ENCODE measurements at places on chromosomes 16 and 17.
A peak's percentile ranks its signal among the peaks of the same experiment; 100 is the strongest.

DNA sequence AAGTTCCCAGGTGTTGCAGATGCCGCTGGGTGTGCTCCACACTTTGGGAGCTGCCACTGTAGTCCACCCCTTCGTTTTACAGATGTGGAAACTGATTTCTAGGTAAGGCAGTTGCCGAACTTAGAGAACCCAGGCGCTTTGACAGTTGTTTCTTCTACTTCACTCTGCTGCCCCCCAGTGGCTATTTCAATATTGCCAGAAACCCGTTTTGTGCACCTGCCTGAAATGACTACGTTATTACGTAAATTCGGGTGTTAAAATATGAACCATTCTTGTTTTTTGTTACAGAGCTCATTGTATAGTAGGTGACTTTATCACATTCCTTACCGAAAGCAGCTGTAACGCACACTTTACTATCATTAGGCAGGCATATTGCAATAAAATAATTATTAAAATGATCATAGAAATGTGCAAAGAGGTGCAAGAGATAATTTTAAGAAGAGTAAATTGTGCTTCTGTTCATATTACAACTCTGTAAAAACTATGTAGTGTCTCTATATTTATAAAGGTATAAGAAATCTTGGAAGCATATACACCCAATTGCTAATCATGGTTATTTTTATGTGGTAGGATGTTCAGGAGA is 44.9 kb downstream of the OTOA start:
- DNase-seq, result peak; percentile 46

DNA sequence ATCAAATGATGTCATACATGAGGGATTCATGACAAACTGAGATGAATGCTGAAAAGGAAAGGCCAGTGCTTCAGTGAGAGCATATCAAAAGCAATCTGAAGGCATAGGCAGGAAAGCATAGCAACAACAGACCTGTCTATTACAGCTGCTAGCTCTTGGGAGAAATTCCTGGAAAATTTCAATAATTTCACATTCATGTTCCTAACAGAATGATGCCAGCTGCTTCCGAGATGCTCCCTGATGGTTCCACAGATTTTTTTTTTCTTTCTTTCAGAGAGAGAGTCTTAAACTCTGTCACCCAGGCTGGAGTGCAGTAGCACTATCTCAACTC is 50.3 kb upstream of the CLEC3A start:
- DNase-seq, result no peak

DNA sequence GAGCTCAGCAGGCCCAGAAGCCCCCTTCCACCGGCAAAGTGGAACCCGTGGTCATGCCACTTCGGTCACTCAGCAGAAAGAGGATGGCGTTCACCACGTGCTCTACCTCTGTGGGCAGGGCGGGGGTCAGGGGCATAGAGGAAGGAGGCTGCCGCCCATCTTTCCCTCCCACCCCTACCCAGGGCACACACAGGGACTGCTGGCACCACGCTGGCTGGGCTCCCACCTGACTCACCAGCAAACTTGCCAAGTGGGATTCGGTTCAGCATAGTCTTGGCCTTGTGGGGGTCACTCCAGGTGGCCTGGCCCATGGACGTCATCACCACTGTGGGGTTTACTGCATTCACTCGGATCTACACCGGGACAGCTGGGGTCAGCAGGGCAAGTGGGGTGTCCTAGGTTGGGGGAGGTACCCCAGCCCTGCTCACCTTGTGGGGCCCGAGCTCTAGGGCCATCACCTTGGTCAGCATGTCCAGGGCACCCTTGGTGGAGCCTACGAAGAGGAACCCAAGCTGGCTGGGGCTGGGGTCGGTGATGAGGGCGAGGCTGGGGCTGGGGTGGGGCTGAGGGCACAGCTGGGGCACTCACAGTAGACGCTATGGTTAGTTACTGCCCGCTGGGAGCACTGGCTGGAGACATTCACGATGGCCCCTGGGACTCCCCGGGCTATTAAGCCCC is 1.4 kb downstream of the DCXR start:
- no peak for DNase-seq

DNA sequence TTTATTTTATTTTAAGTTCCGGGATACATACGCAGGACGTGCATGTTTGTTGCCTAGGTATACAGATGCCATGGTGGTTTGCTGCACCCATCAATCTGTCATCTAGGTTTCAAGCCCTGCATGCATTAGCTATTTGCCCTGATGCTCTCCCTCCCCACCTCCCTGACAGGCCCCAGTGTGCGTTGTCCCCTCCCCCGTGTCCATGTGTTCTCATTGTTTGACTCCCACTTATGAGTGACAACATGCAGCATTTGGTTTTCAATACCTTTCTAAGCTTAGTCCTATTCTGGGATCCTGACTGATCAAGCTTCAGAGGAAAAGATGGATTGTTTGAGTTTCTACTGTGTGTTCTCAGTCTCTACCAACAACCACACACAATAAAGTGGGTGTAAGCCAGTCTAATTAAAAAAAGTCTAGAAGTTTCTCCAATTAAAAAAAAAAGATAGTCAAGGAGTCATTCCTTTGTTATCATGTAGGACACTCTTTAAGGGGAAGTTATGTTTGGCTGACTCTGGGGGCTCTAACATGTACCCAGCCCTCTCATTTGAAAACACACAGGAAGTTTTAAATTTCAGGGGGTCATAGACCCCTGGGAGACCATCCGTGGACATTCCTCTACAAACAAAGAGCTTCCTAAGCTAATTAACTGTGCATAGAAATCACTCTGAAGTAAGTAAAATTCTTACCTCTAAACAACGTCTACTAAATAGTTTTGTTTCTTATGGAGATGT is 66.3 kb upstream of the ADAMTS18 start:
- DNase-seq, result no peak

DNA sequence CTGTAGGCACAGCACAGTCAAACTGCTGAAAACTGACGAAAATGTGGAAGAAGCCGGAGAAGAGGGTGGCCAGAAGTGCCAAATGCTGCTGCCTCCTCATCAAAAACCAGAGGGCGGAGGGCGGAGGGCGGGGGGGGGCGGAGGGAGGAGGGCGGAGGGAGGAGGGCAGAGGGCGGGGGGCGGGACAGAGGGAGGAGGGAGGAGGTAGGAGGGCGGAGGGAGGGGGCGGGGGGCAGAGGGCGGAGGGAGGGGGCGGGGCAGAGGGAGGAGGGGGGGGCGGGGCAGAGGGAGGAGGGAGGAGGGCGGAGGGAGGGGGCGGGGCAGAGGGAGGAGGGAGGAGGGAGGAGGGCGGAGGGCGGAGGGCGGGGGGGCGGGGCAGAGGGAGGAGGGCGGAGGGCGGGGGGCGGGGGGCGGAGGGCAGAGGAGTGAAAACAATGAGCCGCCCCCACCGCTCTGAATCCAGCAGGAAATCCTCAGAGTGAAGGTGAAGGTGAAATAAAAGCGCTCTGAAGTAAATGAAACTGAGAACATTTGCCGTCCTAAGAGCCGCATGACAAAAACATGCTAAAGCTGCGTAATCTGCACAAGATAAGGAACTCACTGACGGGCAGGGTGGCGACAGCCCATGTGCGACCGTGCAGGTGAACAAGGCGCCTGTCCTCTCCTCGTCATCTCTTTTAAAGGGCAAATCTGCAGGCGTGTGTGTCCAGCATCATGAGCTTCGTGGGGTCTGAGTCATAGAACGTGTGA is 22.6 kb upstream of the CBFA2T3 start:
- peak; percentile 17 for DNase-seq

DNA sequence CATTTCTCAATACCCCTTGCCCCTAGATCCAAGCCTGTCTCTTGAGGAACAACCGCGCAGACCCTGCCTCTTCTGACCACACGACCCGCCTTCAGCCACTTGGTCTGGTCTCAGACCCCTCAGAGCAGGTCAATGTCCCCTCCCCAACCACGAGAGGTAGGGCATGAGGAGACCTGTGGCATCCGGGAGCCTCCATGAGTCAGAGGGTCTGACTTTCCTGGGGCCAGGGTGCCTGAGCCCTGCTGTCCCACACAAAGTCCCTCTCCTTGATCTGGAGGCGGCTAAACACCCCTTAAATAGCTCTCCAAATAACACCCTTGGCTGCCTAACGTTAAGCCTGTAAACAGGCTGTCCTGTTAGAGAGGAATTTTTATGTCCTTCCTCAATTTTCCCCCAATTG is 5.1 kb downstream of the CARMIL2 start:
- DNase-seq, result no peak

DNA sequence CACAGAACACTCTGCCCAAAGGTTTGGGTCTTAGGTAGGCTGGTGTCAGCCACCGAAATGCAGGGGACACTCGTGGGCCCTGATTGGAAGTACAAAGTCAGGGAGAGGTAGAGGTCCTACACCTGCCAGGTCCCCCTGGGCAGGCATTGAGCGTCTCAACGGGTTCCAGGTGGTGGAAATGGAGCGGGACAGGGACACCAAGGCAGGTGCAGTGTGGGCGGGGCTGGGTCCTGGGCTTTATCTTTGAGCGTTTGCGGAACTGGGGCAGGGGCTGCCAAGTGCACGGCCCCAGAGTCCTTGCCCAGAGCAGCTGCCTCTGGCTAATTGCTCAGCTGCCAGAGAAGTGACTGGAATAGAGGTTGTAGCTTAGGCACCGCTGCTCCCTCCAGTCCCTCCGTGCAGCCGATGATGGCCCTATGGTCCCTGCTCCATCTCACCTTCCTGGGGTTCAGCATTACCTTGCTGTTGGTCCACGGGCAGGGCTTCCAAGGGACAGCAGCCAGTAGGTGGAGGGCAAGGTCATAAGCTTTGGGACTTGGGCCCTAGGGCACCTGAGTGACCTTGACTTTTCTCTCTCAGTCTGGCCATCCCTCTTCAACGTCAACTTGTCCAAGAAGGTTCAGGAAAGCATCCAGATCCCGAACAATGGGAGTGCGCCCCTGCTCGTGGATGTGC is at the start of gene ZACN:
TSS of gene ZACN (plus strand) at position 323 of the 675 bp plus-strand sequence. CDS start at position 406, 83 bp downstream.
- DNase-seq, result no peak

DNA sequence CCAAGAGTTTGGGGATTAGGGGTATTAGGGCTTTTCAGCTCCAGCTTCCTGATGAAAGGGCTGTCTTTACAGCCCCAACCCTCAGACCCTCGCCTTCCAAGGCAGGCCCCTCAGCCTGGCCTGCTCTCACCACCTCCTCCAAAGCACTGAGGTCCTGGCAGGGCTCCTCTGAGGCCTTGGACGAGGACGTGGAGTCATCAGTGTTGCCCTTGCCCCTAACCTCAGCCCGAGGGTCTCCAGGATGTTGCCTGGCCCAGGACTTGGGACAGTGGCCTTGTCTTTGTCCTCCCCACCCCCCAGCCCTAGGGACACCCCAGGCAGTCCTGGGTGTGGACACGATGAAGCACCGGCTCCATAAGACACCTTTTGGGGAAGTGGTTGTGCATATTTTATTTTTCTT is 28.2 kb downstream of the B9D1 start:
- DNase-seq, result no peak

DNA sequence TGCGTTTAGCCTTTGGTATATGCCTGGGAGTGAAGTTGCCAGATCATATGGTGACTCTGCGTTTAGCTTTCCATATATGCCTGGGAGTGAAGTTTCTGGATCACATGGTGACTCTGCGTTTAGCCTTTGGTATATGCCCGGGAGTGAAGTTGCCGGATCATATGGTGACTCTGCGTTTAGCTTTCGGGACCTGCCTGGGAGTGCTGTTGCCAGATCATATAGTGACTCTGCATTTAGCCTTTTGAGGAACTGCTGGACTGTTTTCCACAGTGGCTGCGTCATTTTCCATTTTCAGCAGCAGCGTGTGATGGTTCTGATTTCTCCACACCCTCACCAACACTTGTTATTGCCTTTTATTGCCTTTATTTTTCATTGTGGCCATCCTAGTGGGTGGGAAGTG is 73.0 kb downstream of the OR1D5 start:
- no peak for DNase-seq

DNA sequence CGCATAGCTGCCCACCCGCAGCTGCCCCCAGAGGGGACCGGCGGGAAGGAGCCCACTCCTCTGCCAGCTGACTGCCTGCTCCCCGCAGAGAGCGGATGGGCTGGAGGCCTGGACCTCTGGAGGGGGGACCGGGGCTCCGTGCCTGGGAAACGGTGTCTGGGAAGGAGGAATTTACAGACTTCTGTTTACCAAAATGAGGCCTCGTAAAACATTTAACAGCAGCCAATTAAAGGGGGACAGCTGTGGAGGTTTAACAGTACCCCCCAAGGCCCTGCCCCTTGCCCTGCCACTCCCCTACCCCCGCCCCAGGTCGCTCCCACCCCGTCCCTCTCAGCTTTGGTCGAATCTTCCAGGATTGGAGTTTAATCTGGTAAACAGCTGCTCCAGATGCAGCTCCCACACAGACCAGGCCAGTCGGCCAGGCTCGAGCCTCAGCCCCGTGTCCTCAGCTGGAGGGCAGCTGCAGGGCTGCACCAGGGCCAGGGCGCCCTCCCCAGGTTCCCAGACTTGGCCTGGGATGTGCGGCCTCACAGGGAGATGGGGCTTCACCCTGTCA is 41.1 kb downstream of the BAHCC1 start:
- DNase-seq, result no peak

DNA sequence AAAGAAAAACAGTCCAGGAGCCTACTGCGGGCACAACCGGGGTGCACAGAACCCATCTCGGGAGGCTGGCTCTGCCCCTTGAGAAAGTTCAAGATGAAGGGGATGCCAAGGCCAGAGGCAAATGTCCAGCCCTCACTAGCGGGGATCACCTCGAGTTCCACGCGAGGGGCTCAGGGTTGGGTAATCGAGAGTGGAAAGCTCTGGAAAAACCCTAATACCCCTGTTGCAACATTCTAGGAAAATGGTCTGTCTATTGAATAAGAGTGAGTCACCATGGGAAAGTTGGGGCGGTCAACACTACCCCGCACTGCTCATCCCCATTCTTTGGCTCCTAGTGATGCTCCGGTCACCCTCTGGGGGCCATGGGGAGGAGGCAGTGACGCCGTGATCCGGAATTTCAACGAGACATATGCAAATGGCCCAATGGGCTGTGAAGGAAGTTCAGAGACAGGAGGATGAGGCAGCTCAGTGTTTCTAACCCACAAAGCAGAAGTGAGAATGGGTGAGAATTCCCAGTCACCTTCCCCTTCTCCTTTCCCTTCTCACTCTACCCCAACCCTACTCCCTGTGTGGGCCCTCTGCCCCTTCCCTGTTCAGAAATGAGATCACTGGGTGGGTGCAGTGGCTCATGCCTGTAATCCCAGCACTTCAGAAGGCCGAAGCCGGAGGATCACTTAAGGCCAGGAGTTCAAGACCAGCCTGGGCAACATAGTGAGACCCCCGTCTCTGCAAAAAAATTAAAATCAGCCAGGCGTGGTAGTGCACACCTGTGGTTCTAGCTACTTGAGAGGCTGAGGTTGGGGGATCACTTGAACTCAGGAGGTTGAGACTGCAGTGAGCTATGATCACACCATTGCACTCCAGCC is 22.4 kb downstream of the SOCS3 start:
- no peak for DNase-seq
